ENCODE measurements at places on chromosomes 3 and 15.

DNA sequence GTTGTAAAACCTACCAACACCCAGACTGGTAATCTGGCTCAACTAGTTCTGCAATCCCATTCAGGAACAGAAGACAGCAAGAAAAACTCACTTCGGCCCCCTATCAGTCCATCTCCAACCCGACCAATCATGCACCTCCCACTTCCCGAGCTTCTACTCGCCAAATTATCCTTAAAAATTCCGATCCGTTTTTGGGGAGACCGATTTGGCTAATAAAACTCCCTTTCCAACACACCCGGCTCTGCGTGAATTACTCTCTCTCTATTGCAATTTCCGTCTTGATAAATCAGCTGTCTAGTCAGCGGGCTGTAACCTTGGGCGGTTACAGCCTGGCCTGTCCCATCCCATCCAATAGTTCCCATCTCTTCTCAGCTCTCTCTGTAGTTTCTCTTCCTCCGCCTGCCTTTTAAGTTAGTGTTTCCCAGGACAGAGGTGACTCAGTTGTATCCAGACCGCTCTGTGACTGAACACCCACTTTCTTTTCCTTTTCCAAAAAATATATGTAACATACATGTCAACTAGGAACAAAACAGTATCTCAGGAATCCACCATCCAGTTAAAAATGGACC lies 780 bp upstream of the ACAD9 start:
- no peak for DNase-seq

GRCh38 chr3:37973246-37974054 lies 17.1 kb upstream of the VILL start:
- no peak for DNase-seq

GRCh38 chr3:125129512-125129997 lies 73.8 kb upstream of the HEG1 start:
- no peak for DNase-seq

- peak; percentile 3 for DNase-seq
Observed at GRCh38 chr15:77844798-77845446, 212.2 kb upstream of the LINGO1 start.

- no peak for DNase-seq
Observed at GRCh38 chr3:5384557-5385236, 197.2 kb downstream of the EDEM1 start.

DNA sequence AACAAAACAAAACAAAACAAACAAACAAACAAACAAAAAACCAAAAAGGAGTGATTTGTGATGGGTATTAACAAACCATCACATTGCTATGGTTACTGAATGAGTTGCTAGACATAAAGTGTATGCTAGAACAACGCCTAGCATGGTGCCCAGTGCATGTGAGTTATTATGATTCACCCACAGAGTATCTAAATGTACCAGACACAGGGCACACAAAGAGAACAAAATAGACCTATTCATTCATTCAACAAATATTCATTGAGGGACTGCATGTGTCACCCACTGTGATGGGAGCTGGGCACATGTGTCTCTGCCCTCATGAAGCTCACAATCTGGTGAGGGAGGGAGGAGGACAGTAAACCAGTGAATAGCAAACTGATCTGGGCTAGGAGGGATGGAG lies 11.6 kb upstream of the ACAN start:
- no peak for DNase-seq

DNA sequence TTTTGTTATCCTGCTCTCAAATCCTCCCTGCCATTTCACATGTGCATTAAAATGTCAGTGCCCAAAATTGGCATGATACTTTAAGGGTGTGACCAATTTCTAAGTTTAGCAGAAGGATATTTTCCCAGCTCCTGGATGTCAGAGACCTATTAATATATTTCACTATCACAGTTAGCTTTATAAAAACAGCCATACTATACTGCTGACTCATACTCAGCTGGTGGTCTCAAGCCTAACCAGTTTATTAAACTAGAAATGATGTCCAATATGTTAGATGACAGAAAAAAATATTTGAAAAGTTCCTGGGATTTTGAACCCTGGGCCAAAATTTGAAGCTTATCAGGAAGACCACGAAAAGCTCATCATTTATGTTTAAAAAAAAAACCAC lies 60.9 kb upstream of the ZNF280D start:
- DNase-seq = no peak

DNA sequence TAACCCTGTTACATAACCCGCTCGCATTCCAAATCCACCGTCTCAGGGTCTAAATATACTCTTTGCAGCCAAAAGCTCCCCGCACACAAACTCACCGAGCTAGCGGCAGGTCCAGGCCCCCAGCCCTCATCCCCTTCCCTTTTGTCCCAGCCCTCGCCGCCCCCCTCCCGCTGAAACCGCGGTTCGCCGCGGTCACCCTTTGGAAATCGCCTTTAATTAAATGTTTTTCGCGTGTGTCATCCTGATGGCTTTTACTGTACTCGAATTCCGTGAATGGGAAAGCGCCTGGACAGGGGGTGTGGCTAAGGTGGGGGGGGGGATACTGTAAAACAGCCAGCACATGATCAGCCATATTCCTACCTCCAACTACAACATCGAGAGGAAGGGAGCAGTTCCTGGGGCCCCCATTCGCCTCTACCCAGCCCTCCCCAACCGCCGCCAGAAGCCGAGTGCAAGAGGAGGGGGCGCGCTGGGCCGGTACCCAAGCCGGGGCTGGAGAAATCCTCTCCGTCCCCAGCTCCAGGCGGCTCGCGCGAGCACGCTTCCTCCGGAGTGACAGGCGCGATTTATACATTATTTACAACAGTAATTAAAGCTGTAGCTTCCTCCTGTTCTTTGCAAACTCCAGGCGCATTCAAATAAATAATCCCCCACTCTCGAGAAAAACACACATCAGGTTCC lies 1.7 kb downstream of the RORA start:
- no peak for DNase-seq

- DNase-seq = no peak
Observed at GRCh38 chr3:136931606-136932005, 26.2 kb upstream of the IL20RB start.

- DNase-seq = no peak
Observed at GRCh38 chr3:138470687-138471086, 36.3 kb downstream of the ESYT3 start.

DNA sequence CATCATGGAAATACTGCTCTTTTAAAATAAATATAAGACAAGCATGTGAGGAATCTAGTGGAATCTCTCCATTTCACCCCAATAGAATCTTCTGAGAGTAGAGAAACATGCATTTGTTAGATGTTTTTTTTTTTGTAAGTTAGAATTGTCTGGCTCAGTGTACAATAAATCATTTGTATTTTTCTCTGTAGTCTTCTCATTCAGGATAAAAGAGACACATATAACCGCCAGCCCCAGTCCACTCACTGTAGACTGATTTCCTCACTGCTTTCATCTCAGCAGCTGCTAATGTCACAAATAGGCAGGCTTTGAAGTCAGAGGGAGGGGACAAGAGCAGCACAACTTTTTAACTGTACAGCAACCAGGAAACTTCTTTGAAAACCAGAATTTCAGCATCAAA lies 140.2 kb upstream of the RBMS3 start:
- DNase-seq = no peak

GRCh38 chr15:62779036-62779770 lies 263.3 kb upstream of the TPM1 start:
- no peak for DNase-seq

GRCh38 chr15:89303986-89304385 lies 30.6 kb downstream of the POLG start:
- no peak for DNase-seq

- DNase-seq = no peak
Observed at GRCh38 chr3:13260259-13261103, 159.6 kb downstream of the NUP210 start.

- no peak for DNase-seq
Observed at GRCh38 chr3:38968891-38969290, 82.9 kb downstream of the SCN11A start.

DNA sequence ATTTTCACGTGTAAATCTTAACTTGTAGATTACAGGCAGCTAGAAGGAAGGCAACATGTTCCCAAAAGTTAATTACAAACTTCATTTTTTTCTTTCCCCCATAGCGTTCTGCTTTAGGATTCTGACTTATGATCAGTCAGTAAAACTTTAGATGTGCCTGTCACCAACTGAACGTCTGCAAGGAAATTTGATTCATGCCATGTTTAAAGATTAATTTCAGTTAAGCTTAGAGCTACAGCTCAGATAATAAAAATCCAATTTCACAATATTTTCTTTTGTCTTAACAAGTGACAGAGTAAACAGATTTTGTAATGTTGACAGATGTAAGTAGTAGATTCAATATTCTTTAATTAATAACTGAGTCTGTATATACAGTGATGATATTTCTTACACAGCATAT lies 253.1 kb downstream of the NFKBIZ start:
- no peak for DNase-seq

- no peak for DNase-seq
Observed at GRCh38 chr15:96330450-96331143, at the start of gene NR2F2. TSS of gene NR2F2 (plus strand) at chr15:96330700. CDS start at chr15:96332106, 1,406 bp downstream.
